Right lobe of liver (tissue), 6 donors: ENCODE measurements at places on chromosomes 5 and 9. TPM values are rescaled to one million over a fixed set of nuclear protein-coding genes. Genes with fewer than 3 reads are reported as not detected.

GRCh38 chr5:134492568-134492967, 32.9 kb upstream of the JADE2 start:
- no peak for DNase-seq

- DNase-seq, result peak; percentile 22
These were observed 5.4 kb downstream of the MRPS27 start for GRCh38 chr5:72314571-72315172.

DNA sequence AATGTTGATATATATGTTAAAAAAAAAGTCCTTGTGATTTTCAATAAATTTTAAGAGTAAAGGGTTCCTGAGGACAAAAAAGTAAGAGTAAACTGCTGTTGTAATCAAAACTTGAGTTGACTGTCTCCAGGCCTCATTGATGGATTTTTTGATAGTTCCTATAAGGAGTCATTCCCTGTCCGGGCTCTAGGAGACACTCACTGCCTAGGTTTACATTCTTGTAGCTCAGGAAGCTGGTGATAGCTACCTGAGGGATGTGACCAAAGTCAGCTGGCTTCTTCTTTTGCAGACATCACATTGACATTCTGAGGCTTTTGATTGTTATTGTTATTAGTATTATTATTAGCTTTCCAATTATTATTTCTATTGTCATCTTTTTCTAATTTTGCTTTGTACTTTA, 116.5 kb upstream of the FBXL7 start:
- no peak for DNase-seq

DNA sequence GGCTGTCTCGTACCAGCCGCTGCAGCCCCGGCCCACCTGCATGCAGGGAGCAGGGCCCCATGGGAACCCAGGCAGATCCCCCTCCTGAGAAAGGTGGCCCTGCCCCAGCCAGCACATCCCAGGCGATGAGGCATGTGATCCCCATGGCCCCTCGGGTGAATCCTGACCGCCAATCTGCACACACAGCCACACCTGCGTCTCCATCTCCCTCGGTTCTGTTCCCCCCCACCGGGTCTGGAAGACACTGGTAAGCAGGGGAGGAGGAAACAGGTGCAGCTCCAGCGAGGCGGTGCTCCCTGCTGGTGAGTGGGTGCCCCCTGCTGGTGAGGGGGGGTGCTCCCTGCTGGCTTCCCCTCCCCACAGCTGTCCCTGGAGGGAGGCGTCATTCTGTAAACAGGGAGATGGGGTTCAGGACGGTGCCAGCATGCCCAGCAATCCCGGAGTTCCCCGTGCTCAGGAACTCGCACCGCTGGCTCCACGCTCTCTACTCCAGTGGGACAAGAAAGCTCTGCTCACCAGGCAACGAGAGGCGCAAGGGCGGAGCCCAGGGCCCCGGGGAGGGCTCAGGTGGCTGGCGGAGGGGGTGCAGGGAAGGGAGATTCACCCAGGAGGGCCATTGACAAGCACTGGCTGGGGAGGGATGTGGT, 28.4 kb upstream of the SLC12A7 start:
- peak; percentile 91 for DNase-seq

GRCh38 chr9:126947529-126947928, 32.9 kb downstream of the RALGPS1 start:
- DNase-seq, result no peak

The ADAMTS16 gene
- not detected for total RNA-seq

GRCh38 chr9:95644377-95644776, 127.6 kb upstream of the PTCH1 start:
- DNase-seq, result no peak

The PCDHGA7 gene
- 0.99 TPM for total RNA-seq

The PLAC8L1 gene
- total RNA-seq, result not detected

DNA sequence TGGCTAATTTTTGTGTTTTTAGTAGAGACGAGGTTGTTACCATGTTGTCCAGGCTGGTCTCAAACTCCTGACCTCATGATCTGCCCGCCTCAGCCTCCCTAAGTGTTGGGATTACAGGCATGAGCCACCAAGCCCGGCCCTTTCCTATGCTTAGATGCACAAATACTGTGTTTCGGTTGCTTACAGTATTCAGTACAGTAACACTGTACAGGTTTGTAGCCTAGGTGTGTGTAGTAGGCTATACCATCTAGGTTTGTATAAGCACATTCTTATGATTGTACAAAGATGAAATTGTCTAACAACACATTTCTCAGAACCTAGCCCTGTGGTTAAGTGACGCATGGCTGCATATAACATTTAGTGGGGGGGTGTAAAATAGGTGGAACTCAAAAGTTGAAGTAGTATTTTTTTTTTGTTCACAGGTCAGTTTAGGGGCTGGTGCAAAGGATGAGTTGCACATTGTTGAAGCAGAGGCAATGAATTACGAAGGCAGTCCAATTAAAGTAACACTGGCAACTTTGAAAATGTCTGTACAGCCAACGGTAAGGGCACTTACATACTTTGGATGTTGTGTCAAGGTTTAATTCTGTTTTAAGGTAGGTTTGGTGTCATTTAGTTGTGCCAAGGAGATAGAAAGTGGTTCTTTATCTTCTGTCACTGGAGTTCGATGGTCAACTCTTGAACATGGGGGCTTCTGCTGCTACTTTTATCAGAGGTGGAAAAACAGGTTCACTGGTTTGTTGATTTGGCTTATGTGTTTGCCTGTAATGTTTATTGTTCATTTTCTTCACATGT, 3.4 kb downstream of the NPM1 start:
- no peak for DNase-seq

DNA sequence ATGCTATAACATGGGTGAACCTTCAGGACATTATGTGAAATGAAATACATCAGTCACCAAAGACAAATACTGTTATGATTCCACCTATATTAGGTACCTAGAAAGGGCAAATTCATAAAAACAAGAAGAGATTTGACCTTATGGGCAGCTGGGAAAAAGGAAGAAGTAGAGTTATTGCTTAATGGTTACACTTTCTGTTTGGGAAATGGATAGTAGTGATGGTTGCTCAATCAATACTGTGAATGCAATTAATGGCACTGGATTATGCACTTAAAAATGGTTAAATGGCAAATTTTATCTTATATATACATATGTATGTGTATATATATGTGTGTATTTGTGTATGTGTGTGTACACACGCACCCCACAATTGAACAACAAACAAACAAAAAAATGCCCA, 15.2 kb downstream of the FKBP15 start:
- no peak for DNase-seq

GRCh38 chr9:136725612-136726011, 13.2 kb downstream of the DIPK1B start:
- DNase-seq, result no peak

DNA sequence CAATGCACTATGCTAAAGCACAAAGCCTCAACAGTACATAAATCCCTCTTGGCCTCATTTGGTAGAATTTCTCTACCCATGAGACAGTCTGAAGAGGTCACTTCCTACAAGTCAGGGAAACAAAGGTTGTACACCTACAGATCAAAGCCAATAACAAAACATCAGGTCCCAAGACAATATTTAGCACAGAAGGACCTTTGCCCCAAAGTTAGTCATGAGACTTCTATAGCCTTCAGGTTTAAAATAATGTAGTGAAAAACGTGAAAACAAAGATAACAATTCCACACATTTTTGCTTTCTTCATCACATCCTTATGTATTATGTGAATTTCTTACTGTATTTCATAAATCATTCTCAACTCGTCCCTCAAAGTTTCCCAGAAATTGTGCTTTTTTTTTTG, 15.8 kb downstream of the AFF4 start:
- DNase-seq, result no peak

DNA sequence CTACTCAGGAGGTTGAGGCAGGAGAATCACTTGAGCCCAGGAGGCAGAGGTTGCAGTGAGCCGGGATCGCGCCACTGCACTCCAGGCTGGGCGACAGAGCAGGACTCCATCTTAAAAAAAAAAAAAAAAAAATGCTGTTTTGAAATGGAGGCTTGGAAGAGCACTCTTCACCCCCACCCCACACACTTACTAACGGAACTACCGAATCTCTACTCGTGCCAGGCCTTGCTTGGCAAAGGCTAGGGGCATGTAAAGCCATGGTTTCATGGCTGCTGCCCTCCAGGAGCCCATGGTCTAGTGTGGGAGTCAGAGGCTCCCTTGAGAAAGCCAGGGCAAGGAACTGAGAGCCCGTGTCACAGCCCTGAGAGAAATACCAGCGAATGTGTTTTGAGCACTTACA, 21.3 kb downstream of the PCDHGC5 start:
- no peak for DNase-seq

The SLC2A8 gene
- total RNA-seq, result 18.4 TPM

DNA sequence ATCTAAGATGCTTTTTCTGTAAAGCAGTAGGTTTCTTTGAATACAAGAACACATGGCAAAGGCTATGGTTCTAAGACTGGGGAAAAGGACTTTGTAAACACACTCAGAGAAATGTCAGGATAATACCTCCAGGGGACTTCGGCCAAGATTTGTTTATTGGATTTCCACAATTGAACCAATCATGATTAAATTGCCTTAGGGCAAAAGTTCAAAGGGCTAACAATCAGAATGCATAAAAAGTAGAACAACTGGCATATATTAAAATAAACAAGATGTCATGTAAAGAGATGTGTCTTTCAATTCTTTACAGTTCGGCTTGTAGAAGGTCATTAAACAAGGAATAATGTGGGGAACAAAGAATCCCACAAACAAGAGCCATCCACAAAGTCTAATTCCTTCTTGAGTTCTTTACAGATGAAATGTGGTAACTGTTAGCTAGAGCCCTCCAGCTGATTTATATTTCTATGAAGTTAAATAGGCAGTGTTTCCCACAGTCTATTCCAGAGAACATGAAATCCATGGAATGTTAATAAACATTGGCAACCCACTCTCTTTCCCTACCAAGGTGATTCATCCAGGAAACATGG, 565.5 kb downstream of the ZNF608 start:
- no peak for DNase-seq

DNA sequence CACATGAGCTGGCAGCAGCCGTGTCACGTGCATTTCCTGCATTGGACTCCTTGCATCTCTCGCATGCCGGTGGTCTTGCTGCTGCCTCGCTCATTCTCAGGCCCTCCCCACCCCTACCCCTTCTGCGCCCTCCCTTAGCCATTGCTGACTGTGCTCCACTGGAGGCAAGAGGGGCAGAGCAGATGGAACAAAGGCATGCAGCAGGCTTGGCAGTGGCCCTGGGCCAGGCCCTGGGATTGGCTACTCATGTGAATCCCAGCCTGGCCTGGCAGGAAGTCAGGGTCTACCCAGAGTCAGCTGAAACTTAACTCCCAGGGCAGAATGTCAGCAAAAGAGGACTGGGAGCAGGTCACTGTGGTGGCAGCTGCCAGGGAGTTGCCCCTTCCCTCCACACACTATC, 62.3 kb downstream of the TSTD2 start:
- DNase-seq, result peak; percentile 95

- DNase-seq, result no peak
These were observed 1737.9 kb upstream of the C9orf72 start for GRCh38 chr9:29311221-29311620.

The NEUROG1 gene
- total RNA-seq, result not detected

- no peak for DNase-seq
These were observed 17.5 kb upstream of the CCL28 start for GRCh38 chr5:43429706-43430105.

GRCh38 chr9:23842565-23843129, 16.6 kb upstream of the ELAVL2 start:
- no peak for DNase-seq
